ENCODE measurements at places on chromosomes 4 and X.

GRCh38 chr4:13984991-13985800, 357.7 kb upstream of the BOD1L1 start:
- DNase-seq, result no peak

GRCh38 chr4:163967710-163968109, 473.2 kb downstream of the TMA16 start:
- DNase-seq, result no peak

- DNase-seq, result no peak
These were observed 1658.0 kb downstream of the STIM2 start for GRCh38 chr4:28518561-28519165.

- no peak for DNase-seq
These were observed 38.6 kb upstream of the CRMP1 start for GRCh38 chr4:5931526-5931925.

- no peak for DNase-seq
These were observed 132.8 kb upstream of the S100G start for GRCh38 chrX:16517039-16517605.

- DNase-seq, result no peak
These were observed 64.1 kb downstream of the TNIP2 start for GRCh38 chr4:2691952-2692435.

GRCh38 chr4:26579169-26579568, 4.7 kb upstream of the TBC1D19 start:
- no peak for DNase-seq

GRCh38 chrX:132004728-132005127, 18.4 kb upstream of the STK26 start:
- DNase-seq, result no peak

DNA sequence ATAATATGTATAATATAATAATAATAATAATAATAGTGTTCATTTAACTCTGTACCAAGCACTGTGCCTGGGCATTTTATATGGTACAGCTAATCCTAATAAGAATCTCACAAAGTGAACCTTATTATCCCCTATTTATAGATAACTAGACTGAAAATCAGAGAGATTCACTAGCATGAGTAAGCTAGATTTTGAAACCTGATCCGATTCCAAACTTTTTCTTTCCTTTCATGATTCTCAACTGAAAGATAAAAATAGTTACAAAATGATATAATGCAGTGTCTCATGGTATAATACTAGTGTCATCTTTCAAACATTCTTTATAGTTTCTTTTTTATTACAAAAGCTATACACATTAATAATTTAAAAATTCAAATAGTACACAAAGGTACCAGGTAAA, 55.9 kb upstream of the RNF128 start:
- DNase-seq, result no peak

- DNase-seq, result no peak
These were observed 209.7 kb upstream of the FAM47A start for GRCh38 chrX:34341814-34342213.

DNA sequence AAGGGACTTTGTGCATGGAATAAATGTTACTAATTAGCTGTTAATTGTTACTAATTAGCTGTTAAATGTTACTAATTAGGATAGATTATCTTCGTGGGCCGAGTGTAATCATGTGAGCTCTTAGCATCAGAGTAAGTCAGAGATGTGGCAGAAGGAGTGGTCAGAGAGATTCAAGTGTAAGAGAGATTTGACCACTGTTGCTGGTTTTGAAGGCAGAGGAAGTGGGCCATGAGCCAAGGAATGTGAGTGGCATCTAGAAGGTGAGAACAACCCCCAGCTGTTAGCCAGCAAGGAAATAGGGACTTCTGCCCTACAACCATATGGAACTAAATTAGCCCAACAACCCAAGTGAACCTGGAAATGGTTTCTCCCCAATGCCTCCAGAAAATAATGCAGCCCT, 28.2 kb downstream of the ODAPH start:
- no peak for DNase-seq

Measured in NCI-H748 treated with DMSO at 0.1 percent for 48 hours (cell line).